Mesangial cell (primary cell): ENCODE measurements at places on chromosomes 13 and 19. TPM values are rescaled to one million over a fixed set of nuclear protein-coding genes. Genes with fewer than 3 reads are reported as not detected.

Gene DKKL1
- total RNA-seq, result 0.81 and 2.3 TPM in 2 replicates

Gene IGSF23
- 2.9 TPM in 1 of 2 replicates, not detected in the other for total RNA-seq

Gene GGACT
- 3.9 and 15.2 TPM in 2 replicates for total RNA-seq

Gene TUBA3C
- total RNA-seq, result not detected in 2 replicates

Gene SOX1
- not detected in 2 replicates for total RNA-seq

Gene TGFBR3L
- total RNA-seq, result 1.8 and 4.4 TPM in 2 replicates

Gene CYP4F3
- total RNA-seq, result not detected in 2 replicates

Gene IGFL3
- total RNA-seq, result 0.76 TPM in 1 of 2 replicates, not detected in the other

Gene SLITRK6
- total RNA-seq, result not detected in 2 replicates
